Fibroblast of skin of right quadriceps (primary cell): ENCODE measurements at places on chromosomes 11 and 22.
A peak's percentile ranks its signal among the peaks of the same experiment; 100 is the strongest.

DNA sequence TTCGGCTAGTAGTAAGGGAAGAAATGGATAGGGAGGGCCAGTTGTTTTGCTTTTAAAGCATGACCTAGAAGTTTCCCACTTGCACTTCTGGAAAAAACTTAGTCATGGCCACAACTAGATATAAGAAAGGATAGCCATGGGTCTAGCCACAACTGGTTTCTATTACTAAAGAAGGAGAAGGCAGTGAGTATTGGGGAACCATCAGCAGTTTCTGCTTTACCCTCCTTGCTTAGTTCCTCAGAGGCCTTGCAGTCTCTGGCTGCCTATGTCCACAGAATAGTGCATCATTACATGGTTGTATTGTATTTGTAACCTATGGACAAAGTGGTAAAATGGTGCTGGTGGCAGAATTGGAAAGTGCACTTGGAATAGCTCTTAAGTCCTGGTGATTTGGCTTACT lies 35.6 kb downstream of the NXPE1 start:
- no peak for DNase-seq

GRCh38 chr22:30214703-30215407 lies 31.7 kb downstream of the LIF start:
- no peak for DNase-seq

DNA sequence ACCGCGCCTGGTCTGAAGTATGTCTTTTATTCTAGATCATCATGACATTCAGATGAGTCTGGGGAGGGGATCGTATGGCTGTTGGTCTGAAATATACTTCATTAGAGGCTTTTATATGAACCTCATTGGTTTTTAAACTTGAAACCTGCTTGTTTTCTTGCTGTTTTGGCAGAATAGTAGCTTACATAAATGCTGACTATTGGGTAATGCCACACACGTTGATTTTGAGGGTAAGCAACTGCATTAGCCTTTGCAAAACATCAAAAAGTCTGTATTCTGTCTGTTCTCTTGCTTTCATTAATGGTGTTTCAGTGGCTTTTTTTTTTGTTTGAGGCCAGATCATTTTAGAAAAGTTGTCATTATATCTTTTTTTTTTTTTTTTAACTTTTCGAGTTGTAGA lies 14.2 kb downstream of the PPME1 start:
- DNase-seq = no peak

GRCh38 chr11:115493488-115493887 lies 10.7 kb downstream of the CADM1 start:
- no peak for DNase-seq

GRCh38 chr11:70168405-70168754 lies 34.7 kb upstream of the FADD start:
- DNase-seq = no peak

GRCh38 chr11:120471131-120471530 lies 40.4 kb upstream of the GRIK4 start:
- DNase-seq = peak; percentile 89

DNA sequence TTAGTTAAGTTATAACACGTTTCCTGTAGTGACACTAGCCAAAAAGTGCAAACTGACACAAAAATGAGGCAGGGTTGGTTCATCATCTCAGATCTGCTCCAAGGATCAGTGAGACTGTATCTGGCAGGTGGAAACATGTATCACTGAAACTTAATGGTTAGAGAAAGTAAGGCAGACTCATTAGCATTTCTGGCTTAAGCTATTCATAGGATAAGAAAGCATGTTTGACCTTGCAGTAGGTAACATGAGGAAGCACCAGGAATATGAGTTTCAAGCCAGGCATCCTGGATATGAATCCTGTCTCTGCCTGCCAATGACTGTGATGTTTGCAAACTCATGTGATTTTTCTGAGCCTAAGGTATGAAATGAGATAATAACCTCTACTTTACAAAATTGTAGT lies 732.1 kb downstream of the NELL1 start:
- DNase-seq = no peak

GRCh38 chr11:97567801-97568200 lies 1178.0 kb downstream of the JRKL start:
- DNase-seq = no peak

- no peak for DNase-seq
Observed at GRCh38 chr22:47629273-47629711, 866.8 kb downstream of the TBC1D22A start.

- DNase-seq = no peak
Observed at GRCh38 chr22:42645341-42645937, 3.8 kb downstream of the CYB5R3 start.

DNA sequence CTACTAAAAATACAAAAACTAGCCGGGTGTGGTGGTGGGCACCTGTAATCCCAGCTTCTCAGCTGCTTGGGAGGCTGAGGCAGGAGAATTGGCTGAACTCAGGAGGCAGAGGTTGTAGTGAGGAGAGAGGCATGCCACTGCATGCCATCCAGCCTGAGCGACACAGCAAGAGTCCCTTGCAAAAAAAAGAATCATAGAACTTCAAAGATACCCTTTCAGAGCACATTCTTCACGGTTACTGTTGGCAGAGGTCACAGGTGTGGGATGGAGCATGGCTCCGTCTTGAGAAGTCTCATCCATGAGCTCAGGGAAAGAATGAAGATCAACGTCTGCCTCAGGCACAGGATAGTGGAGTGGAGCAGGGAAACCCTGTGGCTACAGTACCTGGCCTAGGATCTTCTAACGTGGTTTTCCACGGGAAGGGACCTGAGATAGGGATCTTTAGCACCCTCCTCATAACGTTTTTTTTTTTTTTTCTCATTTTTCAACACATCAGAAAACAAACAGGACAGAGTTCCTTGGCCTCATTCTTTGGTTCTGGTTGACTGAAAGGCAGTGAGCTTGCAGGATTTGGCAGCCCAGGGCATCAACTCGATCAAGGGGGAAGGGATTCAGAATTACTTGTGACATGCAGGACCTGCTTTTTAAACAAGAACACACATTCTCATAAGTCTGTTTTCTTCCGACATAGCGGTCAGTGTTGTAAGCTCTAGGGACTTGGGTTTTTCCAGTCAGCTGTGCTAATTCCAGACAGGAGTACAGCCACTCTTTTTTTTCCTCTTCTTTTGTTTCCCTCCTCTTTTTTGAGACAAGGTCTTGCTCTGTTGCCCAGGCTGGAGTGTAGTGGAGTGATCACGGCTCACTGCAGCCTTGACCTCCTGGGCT lies 22.8 kb downstream of the F2 start:
- DNase-seq = no peak

- DNase-seq = peak; percentile 56
Observed at GRCh38 chr22:26502688-26503561, 9.3 kb downstream of the TFIP11 start.

DNA sequence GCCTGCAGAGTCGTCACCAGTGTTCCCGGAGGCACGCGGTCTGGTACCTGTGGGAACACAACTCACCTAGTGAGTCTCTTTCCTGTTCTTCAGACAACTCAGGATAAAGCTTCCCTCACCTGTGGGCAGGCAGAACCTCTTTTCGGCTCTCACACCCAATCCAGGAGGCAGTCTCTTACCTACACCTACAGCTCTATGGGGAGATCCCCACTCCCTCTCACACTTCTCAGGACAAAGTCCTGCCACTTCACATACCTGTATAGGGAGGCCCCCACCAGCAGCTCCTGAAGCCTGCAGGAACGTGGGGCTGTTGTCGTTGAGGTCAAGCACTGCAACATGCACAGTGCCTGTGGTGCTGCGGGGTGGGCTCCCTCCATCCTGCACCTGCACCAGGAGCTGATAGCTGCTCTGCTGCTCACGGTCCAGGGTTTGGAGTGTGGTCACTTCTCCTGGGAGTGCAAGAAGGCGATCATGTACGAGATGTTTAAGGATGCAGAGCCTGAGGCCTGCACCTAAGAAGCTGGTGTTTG lies 12.2 kb upstream of the TPP1 start:
- no peak for DNase-seq

DNA sequence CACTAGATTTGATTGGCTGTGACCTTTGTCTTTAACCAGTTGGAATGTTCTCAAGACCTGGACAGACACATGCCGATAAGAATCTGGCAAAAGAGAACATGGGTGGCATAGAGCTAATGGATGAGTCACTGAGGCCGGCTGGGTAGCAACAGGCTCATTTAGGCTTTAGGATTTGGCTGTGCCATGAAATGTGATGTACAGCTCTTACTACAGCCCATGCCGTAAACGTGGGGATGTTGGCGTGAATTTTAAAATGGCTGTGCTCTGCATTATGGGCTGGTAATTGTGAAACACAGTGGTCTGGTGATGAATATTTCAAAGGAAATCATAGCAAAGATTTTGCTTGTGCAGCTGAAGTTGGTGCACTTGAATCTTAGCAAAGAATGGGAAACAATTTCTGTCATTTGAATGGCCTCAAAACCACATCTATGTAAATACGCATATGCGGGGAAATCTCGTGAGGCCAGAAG lies 332.4 kb downstream of the TBC1D22A start:
- no peak for DNase-seq

DNA sequence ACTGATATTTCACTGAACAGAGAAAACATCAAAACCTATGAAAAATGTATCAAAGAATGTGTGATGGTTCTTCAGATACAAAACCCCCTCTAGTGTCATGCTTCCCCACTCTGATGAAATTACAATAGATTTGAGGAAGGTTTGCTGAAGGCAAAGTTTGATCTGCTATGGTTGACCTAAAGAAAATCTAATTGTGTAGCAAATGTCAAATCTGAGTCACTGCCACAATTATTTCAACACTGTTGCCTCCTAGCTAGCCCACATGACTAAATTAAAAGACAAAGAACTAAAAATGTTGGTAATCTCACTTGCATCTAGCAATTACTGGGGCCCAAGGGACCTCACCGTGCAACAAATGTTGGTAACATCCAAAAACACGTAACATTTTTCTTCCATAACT lies 728.0 kb downstream of the DLG2 start:
- peak; percentile 8 for DNase-seq

GRCh38 chr22:50531546-50531961 lies 1.7 kb upstream of the TYMP start:
- DNase-seq = no peak

DNA sequence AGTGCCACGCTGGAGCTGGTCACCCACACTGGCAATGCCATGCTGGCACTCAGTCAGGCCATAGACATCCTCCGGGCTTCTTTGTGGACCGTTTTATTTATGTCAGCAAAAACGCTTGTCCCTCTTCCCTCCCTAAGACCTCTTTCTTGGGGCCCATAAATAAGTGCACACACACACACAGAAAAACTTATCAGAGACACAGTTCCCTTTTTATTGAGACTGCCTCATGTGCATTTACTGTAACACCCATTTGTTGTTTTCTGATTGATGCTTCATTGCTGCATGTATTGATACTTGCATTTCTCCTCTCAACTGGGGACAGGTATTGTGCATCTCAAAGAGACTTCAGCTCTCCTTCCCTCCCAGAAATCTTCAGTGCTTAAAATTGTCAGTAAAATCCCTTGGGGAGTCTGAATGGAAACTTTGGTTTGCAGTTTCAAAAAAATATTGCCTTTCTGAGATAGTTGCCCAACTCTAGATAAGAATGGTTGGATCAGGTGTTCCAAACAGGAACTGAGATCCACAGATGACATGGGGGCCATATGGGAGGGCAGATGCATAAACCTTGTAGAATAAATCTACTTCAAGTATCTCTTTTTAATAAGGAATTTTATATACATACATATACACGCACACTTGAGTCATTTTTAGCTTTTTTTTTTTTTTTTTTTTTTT lies 50.9 kb downstream of the PPP2R1B start:
- DNase-seq = no peak

DNA sequence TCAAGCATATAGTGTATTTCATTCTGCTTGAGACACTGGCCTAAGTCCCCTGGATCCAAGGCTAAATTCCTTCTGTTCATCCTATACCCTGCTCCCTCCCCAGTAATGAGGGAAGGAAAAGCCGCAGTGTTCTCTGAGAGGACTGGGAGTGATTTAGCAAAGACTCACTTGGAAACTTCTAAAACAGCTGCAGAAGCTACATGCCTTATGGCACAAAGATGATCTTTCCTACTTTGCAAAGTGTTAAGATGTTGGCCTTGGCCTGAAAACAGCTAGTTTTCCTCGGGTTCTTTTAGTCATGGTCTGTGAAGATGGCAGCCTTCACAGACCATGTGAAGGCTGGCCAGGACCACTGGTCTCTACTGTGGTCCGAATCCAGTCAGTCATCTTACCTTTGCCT lies 65.7 kb downstream of the ABTB2 start:
- DNase-seq = no peak

DNA sequence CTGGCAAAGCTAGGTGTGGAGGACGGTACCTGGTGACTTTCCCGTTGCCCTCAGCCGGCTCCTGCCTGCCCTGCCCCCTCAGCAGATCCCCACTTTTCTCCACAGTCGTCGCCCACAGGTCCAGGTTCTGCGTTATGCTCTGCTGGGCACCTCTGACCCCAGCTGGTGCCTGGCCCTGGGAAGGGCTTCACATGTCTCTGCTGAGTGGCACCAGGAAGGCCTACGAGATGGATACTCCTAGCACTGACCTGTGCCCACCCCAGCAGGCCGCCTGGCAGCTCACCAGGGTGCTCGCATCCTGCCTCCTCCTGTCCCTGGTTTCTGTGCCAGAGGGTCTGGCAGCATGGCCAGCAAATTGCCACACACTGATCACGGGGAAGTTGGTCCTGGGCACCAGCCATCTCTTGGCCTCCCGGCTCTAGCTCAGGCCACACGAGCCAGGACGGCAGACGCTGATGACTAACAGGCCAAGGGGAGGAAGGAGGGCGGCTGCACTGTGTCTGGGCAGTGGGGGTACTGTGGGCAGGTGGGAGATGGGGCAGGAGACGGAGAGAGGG lies 13.8 kb downstream of the CARS1 start:
- DNase-seq = no peak

GRCh38 chr11:69848201-69848600 lies 29.0 kb upstream of the FGF3 start:
- DNase-seq = peak; percentile 24

DNA sequence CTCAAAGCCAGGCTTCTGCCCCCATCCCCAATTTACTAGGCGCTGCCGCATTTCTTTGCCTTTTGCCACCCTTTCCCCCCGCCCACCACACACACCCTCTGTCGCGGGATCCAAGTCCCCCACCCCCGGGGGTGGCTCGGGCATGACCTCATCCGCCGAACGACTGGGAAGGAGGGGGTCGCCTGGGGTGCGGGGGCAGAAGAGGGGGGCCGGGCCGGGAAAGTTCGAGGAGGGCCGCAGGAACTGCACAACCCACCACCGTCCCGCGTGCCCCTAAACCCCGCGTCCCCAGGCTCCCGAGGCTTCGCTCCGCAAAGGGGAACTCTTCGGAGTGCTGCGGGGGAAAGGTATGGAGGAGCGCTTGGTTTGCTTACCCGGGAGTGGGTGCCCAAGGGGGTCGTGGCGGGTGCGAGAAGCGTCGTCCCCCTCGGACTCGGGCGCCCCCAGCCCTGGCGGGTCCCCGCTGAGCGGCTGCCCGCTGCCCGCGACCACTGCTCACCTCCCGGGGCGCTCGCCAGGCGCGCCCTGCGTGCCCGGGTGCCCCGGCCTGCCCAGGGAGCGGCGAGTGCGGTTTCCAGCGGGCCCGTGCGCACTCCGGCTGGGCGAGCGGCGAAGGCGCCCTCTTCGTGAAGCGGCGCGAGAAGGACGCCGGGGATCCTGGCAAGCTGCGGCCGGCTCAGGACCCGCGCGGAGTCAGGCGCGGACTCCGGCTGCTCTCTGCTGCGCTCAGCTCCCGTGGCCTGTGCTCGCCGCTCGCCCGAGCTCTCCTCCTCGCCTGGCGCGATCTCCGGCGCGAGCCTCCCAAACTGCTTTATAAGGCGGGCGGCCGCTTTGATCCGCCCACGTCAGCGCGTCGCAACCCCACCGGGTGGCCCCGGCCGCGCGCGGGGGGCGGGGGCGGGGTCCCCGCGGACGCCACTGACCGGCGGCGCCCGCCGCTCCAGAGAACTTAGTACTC lies 4.0 kb upstream of the WNT11 start:
- DNase-seq = peak; percentile 61

GRCh38 chr11:45877845-45878244 lies 7.6 kb upstream of the MAPK8IP1 start:
- no peak for DNase-seq

GRCh38 chr11:93389737-93390136 lies 59.2 kb downstream of the DEUP1 start:
- DNase-seq = no peak
